ENCODE measurements at places on chromosomes 4 and X.
A peak's percentile ranks its signal among the peaks of the same experiment; 100 is the strongest.

- no peak for DNase-seq
These were observed 6.0 kb downstream of the EREG start for GRCh38 chr4:74370912-74371311.

- DNase-seq = no peak
These were observed 1018.4 kb upstream of the TENM3 start for GRCh38 chr4:181224852-181225251.

DNA sequence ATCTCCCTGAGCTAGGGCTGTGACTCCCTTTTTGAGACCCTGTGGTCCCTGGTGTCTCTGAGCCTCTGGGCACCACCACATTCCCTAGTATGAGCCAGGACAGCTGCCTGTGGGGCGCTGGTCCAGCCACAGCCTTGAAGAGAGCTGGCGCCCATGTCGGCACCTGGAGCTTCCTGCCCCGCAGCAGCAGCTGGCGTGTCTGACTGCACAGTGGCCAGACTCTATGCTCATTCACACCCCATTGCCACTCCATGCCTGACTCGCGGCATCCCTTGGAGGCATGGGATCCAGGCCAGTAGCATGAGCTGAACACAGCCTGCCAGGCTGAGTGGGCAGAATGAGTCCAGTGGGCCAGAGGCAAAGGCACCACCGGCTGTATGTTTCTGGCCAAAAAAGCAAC is 8.3 kb upstream of the SPP1 start:
- DNase-seq = no peak

DNA sequence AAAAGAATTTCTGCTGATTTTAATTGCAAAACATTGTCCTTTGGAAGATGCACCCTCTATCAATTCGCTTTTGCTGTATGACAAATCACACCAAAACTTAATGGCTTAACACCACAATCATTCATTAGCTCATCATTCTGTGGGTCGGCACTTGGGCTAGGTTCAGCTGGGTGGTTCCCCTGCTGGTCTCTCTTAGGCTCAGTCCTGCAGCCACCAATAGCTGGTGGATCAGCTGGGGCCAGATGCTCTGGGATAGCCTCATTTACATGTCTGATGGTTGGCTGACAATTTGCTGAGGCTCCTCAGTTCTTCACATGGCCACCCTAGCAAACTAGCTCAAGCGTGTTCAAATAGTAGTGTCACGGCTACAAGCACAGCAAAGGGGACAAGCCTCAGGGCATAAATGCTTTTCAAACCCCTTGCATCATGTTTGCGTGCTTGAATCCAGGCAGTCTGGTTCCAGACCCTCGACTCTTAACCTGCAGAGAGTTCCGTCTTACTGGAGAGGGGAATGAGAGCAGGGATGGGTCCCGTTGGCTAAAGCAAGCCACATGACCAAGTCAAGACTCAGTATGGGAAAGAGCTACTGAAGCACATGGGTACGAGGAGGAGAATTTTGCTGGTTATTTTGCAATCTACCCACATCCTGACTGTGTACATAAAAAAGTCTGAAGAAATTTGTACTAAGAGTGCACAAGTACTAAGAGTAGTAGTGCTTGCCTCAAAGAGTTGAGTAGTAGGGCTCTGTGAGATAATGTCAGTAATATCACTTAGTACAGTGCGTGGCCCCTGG is 7.5 kb upstream of the ACSL1 start:
- no peak for DNase-seq

GRCh38 chr4:122663814-122664610 is 43.1 kb upstream of the IL21 start:
- no peak for DNase-seq

DNA sequence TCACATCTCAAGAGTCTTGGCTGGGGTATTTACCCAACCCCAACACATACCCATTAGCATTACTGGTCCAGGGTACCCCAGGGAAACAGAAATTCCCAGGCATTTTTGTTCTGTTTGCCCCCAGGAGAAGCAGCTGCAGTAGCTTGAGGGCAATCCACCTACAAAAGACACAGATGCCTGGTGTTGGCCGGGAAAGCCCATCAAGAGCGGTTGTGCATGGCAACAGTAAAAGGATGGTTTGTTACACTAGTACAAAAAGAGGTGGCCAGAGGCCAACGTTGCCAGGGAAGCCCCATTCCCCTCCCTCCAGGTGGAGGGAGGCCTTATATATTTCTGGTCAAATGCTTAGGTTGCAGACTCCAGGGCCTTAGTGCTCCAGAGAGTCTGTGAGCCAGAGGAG is 637.8 kb downstream of the BCOR start:
- DNase-seq = no peak

GRCh38 chr4:55921093-55921492 is 27.7 kb upstream of the CEP135 start:
- no peak for DNase-seq

GRCh38 chr4:128571747-128572146 is 237.8 kb upstream of the JADE1 start:
- no peak for DNase-seq

DNA sequence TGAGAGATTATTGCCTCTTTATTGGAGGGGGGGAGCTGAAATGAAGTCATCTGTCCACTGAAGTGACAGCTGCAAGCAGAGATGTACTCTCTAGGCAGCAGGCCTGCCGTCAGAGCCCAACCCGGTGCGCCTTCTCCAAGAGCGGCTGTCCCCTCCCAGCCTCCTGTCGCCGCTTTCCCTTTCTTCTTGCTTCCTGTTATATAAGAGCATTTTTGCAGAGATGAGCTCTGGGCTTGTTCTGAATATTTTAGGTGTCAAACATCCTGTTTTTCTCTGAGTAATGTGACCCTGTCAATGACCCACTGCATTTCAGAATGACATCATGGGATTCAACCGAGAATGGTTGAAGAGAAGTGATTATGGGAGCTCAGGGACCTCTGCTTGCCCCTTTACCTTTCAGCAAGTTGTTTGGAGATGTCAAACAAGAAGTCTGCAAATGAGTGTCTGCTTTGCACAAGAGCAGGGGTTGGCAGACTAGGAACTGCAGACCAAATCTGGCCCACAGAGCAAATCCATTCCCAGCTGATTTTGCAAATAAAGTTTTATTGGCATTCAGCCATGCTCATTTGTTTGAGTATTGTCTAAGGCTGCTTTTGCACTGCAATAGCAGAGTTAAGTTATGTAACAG is 79.9 kb downstream of the SLC9A6 start:
- DNase-seq = peak; percentile 12

- no peak for DNase-seq
These were observed 22.3 kb upstream of the TMEM150C start for GRCh38 chr4:82583897-82584587.

- DNase-seq = no peak
These were observed 74.8 kb upstream of the BCOR start for GRCh38 chrX:40172401-40173142.

DNA sequence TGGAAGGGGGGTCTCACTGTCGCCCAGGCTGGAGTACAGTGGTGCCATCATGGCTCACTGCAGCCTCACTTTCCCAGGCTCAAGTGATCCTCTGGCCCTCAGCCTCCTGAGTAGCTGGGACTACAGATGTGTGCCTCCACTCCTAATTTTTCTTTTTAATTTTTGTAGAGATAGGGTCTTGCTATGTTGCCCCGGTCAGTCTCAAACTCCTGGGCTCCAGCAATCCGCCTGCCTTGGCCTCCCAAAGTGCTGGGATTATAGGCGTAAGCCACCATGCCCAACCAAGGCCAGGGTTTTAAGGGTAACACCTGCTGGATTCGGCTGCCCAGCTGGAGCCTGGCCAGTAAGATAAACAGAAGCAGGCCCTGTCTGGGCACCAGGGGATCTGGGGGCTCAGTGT is 3.4 kb downstream of the TREX2 start:
- no peak for DNase-seq

GRCh38 chr4:159048166-159048886 is 54.6 kb upstream of the RAPGEF2 start:
- DNase-seq = no peak

DNA sequence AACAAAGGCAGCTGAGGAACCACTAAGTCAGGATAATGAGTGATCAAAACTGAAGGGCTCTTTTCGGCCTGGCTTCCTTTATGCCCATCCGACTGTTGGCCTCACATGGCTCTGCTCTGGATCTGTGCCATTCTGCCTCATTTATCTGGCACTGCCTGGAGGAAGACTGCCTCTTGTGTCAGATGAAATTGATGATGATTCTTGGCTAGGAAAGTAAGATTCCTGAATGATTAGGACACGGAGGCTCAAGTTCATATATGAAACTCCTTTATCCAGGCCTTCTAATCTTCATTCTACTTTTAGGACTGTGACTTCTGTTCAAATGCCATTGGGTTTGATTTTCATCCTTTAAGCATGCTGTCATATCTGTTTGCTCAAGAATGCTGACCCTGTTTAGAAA is 475.4 kb upstream of the RPS6KA3 start:
- no peak for DNase-seq

GRCh38 chr4:46445710-46446314 is 55.9 kb upstream of the GABRA2 start:
- no peak for DNase-seq

DNA sequence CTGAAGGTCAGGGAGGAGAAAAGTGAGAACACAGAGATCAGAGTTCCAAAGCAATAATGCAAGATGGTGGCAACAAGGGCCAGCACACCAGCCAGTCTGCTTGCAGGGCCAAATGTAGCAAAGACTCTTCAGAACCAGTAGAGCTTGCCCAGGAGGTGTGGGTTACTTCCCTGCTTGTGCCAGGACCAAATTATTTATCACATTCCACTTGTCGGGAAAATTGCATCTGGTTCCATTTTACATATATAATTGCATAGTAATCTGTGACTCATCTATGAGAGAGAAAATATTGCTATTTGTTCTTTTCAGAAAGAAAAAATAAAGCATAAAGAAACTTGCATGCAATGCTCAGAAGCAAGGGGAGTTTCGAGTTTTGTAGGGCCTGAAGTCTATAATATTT is 41.4 kb downstream of the MAML3 start:
- DNase-seq = no peak

DNA sequence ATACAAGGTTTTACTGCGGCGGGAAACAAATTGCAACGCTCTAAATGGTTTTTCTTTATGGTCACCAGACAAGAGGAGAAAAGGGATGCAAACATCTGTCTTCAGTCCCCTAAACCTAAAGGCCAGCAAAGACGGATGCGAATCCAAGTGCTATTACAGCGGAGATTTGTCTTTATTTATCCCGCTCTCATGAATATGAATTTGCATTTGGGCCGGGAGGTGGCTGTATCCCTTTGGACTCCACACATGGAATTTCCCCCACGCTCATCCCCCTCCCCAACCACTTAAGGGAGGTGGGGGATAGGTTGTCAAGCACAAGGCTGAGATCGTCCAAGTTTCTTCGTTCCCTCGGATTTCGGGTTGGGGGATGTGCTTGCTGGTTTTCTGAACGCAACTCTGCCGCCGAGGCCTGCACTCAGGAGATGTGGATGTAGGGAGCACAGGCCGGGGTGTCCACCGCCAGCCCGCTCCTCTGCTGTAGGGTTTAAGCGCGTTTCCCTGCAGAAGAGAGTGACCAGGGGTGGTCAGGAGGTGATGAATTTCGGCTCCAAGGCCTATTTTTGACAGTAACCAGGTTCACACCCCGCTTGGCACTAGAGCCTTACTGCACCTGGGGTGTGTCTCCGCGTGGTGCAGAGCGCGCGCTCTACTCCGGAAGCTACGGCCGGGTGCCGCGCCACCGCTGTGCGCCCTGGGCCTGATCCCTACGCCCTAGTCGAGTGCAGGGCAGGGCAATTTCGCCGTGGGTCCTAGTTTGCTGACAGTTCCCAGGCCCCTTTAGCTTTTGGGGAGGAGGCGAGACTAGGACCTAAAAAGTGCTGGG is 2.3 kb upstream of the PHOX2B start:
- DNase-seq = no peak

DNA sequence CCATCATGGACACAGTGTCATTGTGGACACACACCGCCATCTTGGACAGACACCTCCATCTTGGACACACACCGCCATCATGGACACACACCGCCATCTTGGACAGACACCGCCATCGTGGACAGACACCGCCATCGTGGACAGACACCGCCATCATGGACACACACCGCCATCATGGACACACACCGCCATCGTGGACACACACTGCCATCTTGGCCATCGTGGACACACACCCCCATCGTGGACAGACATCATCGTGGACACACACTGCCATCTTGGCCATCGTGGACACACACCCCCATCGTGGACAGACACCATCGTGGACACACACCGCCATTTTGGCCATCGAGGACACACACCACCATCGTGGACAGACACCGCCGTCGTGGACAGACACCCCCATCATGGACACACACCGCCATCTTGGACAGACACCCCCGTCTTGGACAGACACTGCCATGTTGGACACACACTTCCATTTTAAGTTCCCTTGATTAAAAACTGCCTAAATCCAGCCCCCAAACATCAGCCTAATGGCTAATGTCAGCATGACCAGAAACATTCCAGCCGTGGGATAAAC is 9.1 kb downstream of the ASMTL start:
- DNase-seq = no peak

DNA sequence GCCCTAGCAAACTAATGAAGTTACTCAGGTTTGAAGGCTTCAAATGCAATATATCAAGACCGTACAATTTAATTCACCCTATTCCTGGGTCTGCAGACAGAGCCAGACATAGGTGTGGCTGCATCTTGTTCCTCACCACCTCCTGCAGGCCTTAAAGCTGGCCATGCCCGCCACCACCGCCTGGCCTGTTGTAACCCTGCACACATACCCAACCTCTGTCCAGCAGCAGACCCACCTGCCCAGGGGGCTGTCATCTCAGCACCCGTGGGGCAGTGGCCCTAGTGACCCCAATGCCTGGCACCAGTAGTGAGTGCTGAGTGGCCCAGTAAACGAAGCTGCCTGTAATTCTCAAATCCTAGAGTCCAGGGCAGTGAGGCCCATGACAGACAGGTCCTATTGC is 40.7 kb downstream of the ZBTB49 start:
- DNase-seq = no peak

DNA sequence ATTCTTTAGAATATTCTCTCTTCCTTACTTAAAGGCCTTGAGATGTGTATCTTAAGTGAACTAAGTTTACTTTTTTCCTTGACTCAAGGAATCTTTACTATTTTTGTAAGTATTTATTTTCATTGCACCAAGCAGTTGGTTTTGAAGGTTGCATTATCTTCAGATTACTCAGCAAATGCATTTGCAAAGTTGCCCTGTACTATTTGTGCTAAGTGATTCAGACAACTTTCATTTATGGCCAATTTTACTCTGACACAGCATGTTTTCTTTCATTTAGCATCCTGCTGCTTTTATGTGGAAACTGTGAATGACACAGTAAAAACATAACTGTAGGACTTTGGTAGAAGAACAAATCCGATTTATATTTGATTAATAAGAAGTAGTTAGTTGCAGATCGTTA is 191.0 kb downstream of the CCSER1 start:
- DNase-seq = no peak

- DNase-seq = no peak
These were observed 605.6 kb upstream of the BOD1L1 start for GRCh38 chr4:14233126-14233525.

GRCh38 chrX:85365370-85365995 is 14.0 kb downstream of the POF1B start:
- no peak for DNase-seq

GRCh38 chrX:41482154-41482850 is 35.2 kb downstream of the NYX start:
- DNase-seq = no peak

DNA sequence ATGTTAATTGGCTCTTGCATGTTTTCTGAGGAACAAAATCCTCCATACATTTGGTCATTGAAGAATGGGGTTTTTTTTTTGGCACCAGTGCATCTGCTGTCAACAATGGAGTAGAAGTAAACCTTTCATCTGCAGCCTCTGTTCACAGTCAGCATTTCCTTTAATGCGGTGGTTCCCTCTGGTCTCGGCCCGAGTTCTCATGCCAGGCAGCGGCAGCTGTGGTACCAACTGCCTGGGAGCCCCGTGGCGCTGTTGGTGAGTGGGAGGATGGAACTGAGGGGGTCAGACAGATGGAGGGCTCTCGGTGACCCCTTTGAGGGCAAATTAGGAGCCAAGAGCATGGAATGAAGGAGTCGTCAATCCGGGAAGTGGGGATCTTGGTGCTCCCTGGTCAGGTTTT is 114.7 kb downstream of the AFF1 start:
- DNase-seq = no peak
